ENCODE measurements at places on chromosomes 5 and 9.

GRCh38 chr9:79693750-79694149 lies 122.0 kb downstream of the TLE4 start:
- DNase-seq = no peak

- peak; percentile 63 for DNase-seq
Observed at GRCh38 chr9:33025572-33026342, 684 bp downstream of the DNAJA1 start.

GRCh38 chr5:6107675-6108539 lies 270.4 kb downstream of the MED10 start:
- DNase-seq = no peak

- no peak for DNase-seq
Observed at GRCh38 chr9:78122631-78123030, 91.0 kb upstream of the GNAQ start.

DNA sequence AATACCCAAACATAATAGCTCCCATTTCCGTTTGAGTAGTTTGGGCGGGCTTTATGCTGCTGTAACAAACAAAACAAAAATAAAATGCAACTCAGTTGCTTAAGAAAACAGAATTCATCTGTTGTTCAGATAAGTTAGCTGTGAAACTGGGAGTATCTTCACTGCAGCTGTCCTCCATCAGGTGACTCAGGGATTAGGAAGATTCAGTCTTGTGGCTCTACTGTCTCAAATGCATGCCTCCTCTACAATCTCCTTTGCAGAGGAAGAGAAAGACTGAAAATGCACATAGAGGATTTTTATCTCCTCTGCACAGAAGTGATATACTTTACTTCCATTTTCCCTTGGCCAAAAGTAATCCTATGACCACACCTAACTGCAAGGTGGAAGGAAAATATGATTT lies 883.7 kb downstream of the PTPRD start:
- DNase-seq = no peak

DNA sequence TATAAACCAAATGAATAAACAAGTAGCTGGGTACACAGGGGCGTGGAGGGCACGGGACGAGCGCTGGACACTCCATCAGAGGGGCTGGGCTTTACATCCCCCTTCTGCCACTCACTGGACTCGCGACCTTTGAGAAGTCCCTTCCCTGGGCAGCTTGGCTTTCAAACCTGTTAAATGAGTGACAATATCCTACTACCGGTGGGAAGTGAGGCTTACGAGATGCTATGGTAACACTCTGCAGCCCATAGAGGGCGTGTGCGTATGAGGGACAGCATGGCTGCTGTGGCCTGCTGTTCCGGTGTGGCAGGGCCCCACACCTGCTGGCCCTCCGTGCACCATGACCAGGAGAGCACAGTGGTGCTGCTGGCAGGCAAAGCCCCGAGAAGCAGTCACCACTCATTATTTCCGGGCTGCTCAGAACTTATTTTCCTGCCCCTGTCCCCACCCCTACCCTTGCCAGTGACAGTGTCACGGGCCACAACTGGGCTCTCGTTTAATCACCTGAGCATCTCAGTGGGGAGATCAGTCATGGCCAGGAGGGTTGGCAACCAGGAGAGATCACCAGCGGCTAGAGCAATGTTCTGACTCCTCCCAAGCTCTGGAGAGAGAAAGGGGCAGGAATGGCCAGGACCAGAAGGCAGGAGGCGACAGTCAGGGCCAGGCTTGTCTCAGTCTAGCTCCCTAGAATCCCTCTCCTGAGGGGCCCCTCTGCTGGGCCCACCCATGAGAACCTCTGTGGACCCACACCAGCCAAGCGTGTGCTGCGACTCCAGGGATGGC lies 10.5 kb downstream of the CLTB start:
- DNase-seq = no peak

GRCh38 chr5:166582416-166582815 lies 1709.0 kb upstream of the WWC1 start:
- no peak for DNase-seq

DNA sequence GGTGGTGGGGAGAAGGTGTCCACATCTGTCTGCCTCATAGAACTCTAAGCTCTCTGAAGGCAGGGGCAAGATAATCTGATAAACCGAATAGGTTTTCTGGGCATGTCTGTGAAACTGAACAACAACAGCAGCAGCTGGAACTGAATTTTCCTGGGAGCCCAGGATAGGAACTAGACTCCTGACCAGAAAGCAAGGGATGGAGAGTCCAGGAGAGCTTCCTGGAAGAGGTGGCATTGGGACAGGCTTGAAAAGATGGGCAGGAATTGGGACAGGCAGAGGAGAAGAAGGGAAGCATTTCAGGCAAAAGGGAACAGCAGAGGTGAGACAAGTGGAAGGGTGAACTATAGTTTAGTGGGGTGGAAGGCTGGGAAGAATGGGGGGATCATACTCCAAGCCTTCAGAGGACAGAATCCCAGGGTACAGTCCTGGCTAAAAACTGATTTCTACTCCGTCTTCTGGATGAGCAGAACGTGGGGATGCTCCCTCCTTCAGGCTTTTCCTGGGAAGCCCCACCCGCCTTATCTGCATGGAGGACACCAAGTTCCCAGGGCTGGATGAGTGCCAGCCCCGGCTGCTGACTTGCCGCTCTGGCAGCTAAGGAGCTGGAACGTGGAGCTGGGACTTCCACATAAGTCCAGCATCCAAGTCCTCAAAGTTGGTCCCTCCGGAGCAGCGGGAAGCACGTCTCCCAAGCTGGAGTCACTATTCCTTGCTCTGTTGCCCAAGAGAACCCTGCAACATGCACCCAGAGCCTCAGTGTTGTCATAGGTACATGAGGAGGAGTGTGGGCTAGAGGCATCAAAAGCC lies 13.9 kb upstream of the KIF12 start:
- DNase-seq = no peak

DNA sequence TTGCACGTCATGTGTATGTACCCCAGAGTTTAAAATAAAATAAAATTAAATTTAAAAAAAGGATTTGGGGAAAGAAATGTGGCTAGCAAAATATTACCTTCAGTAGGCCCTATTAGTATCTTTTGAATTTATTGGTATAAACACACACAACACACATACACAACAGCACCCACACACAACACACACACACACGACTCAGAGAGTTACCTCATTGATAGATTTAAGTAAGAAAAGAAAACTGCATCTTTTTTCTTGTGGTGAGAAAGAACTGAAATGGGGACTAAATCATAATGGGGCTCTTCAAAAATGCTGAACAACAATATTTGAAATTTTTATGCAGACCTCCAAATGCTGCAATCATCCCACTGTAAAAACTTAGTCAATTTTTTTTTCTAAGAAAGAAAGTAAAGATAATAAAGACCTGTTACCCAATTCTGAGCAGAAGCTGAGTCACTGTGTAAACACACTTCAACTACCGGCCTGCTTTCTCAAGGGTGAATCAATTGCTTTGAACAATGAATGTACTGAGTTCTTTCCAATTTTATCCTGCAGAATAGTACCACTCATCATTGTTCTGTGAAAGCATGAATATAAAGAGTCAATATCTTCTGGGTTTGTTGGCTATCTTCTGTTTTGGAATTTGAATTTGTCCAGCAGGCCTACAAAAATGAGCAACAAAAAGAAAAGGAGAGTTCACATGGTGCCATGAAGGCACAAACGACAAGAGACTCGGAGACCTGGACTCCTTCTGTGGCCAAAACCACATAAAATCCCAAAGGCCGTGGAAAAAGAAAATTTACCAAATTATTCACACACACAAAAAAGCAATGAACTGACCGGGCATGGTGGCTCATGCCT lies 57.9 kb upstream of the CCNG1 start:
- DNase-seq = no peak

- DNase-seq = no peak
Observed at GRCh38 chr5:132260714-132261551, 3.4 kb downstream of the PDLIM4 start.

GRCh38 chr5:134133995-134134541 lies 19.6 kb downstream of the TCF7 start:
- DNase-seq = no peak

DNA sequence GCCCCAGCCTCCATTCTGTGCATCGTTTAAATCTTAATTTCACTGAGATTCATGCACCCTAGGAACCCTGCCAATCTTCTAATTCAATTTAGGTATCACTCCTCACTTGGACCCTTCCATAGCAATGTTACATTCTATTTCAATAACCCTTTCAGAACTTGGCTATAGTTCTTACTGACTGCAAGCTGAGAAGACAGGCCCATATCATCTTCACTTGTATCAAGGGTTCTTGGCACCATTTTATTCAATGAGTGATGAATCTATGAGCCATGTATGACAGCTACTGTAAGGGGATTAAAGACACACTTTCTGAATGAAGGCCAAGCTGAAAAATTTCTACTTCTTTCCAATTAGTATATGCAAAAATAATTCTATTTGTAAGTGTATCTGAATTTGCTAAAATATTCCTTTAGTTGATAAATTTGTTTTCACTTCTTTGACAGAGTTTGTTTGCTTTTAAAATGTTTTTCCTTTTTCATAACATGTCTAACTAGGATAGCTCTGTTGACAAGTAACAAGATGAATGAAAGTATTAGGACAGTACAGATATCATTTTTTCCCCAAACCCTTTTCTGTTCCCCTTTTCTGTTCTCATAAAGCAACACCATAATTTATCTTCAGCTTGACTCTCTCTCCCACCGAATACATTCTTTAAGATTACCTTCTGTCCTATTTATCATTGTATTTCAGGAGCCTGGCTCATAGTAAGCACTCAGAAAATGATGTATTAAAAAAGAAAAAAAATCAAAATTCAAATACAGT lies 9.6 kb downstream of the ITGA2 start:
- DNase-seq = no peak

- DNase-seq = no peak
Observed at GRCh38 chr9:95088421-95089161, 228.9 kb downstream of the FANCC start.

- DNase-seq = no peak
Observed at GRCh38 chr5:21817668-21818369, 1035.3 kb downstream of the CDH12 start.

GRCh38 chr9:137744632-137745183 lies 125.9 kb downstream of the EHMT1 start:
- DNase-seq = no peak

- no peak for DNase-seq
Observed at GRCh38 chr9:82382887-82383616, 394.5 kb downstream of the SPATA31D1 start.

GRCh38 chr9:137545123-137545522 lies 5.1 kb downstream of the PNPLA7 start:
- no peak for DNase-seq

- DNase-seq = no peak
Observed at GRCh38 chr5:41878643-41879478, 8.6 kb upstream of the OXCT1 start.

Measured in stimulated activated CD4-positive, alpha-beta T cell treated with anti-CD3 and anti-CD28 coated beads, Interleukin-12 subunit alpha, Interleukin-12 subunit beta, amount 100 ng/mL, for 48 hours (primary cell).